ENCODE measurements at places on chromosomes 4 and X. TPM values are rescaled to one million over a fixed set of nuclear protein-coding genes. Genes with fewer than 3 reads are reported as not detected.

The FGA gene
- total RNA-seq = not detected

The XAGE2 gene
- total RNA-seq = not detected

The PRPS2 gene
- 17.6 TPM for total RNA-seq

The NPY5R gene
- total RNA-seq = not detected

The POLN gene
- total RNA-seq = 2.1 TPM
